Stimulated activated CD4-positive, alpha-beta T cell treated with anti-CD3 and anti-CD28 coated beads, Interleukin-2, amount 100 ng/mL, for 24 hours (primary cell): ENCODE measurements at places on chromosomes 12 and 14.

- no peak for DNase-seq
Measured at GRCh38 chr14:49881350-49882001, 11.4 kb upstream of the ARF6 start.

DNA sequence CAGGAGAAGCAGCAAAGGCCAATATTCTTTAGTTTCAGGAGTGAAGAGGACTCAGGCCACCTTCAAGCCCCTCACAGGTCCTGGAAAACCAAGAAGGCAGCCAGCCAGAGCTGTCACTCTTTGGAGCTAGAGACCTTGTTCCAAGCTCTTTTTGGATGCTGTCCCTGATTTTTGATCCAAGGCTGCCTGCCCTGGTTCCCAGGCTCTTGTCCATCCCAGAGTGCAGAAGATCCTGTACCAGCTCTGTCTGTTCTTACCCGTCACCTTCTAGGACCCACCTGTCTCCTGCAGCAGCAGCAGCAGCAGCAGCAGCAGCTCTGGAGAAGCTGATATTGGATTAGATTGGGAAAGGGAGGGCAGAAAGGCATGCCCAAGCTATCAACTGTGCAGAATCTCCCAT, 157.1 kb upstream of the NEDD1 start:
- no peak for DNase-seq

GRCh38 chr12:41264281-41264680, 76.2 kb downstream of the PDZRN4 start:
- DNase-seq, result no peak

GRCh38 chr12:45336331-45336730, 120.4 kb downstream of the ANO6 start:
- DNase-seq, result no peak

- DNase-seq, result no peak
Measured at GRCh38 chr12:66309606-66310005, 7.3 kb downstream of the HELB start.

- DNase-seq, result no peak
Measured at GRCh38 chr12:62817556-62818271, 117.2 kb downstream of the PPM1H start.

DNA sequence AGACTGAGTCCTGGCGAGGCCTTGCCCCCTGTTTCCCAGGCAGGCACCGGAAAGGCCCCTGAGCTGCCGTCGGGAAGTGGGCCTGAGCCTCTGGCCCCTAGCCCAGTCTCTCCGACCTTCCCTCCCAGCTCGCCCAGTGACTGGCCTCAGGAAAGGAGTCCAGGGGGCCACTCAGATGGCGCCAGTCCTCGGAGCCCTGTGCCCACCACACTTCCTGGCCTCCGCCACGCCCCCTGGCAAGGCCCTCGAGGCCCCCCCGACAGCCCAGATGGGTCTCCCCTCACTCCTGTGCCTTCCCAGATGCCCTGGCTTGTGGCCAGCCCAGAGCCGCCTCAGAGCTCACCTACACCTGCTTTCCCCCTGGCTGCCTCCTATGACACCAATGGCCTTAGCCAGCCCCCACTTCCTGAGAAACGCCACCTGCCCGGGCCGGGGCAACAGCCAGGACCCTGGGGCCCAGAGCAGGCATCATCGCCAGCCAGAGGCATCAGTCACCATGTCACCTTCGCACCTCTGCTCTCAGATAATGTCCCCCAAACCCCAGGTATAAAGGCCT, 10.9 kb downstream of the TNS2 start:
- no peak for DNase-seq

DNA sequence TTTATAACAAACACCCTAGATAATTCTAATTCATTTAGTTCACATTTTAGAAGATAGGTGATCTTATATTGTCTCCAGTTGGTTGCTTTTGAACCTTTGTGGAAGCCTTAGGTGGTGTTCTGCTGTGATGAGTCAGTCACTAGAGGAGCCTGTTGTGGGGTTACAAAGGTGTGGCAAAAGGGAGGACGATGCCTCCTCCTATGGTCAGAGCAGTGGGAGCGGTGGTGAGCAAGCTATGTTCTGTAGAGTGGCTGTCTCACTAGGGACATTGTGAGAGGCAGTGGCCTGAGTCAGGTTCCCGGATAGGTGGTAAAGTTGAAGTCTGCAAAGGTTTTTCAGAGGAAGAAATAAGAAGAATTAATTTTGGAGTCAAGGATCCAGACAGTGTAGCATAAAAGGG, 71.6 kb upstream of the USP44 start:
- DNase-seq, result no peak

DNA sequence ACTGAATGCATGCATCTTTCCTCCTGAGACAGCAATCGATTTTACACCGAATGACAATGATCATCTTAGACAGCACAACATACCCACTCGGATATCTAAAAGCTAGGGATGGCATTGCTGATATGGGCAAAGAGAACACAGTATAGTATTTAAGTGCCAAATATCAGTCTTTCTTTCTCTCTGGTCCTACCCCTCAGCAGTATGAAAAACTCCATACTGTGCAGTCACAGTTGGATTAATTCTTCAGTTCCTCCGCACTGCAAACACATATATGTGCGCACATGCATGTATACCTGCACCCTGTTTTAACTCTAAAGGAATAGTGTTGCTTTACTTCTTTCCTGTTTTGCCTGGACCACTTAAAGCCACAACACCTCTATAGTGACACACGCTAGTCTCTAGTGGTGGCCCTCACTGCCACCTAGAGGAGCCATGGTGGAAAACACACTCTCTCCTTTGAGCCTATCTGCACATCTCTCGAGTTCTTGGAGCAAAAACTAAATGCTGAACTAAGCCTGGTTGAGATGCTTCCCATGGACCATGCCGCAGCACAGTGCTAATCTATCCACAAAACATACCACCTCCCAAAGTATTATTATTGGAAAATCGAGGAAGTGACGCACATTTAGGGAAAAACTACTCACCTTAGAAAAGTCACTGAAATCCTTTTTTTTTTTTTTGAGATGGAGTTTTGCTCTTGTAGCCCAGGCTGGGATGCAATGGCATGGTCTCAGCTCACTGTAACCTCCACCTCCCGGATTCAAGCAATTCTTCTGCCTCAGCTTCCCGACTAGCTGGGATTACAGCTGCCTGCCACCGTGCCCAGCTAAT, 11.9 kb downstream of the TMEM52B start:
- DNase-seq, result peak; percentile 57

GRCh38 chr14:21003788-21004346, 4.8 kb downstream of the SLC39A2 start:
- no peak for DNase-seq

DNA sequence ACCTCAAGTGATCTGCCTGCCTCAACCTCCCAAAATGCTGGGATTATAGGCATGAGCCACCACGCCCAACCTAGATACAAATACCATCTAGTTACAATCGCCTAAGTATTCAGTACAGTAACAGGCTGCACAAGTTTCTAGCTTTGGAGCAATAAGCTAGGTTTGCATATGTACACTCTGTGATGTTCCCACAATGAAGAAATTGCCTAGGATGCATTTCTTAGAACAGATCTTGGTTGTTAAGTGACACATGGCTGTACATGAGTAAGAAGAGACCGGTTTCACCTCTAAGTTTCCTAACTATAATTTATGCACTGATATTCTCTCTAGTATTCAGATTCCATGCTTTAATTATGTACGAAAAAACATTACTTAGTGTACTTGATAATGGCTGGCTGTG, 5.4 kb upstream of the TUBA1C start:
- no peak for DNase-seq

DNA sequence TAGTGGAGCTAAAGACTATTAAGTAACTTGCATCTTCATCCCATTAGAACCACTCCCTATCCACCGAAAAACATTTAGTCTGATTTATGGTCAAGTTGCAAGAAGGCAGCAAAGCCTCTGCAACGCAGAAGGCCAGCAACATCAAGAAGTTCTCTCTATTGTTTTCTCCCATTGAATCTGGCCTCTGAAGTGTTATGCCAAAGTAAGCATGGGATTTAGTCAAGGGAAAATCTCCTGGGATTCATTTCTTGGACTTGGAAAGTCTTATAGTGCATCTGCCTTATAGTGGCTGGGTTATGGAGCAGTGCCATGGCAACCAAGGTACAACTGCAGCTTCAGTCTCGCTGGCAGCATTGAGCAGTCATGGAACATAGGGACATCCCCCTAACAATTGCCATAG, 87.7 kb upstream of the KRR1 start:
- DNase-seq, result no peak

GRCh38 chr12:48970702-48971334, 717 bp downstream of the WNT10B start:
- DNase-seq, result no peak

DNA sequence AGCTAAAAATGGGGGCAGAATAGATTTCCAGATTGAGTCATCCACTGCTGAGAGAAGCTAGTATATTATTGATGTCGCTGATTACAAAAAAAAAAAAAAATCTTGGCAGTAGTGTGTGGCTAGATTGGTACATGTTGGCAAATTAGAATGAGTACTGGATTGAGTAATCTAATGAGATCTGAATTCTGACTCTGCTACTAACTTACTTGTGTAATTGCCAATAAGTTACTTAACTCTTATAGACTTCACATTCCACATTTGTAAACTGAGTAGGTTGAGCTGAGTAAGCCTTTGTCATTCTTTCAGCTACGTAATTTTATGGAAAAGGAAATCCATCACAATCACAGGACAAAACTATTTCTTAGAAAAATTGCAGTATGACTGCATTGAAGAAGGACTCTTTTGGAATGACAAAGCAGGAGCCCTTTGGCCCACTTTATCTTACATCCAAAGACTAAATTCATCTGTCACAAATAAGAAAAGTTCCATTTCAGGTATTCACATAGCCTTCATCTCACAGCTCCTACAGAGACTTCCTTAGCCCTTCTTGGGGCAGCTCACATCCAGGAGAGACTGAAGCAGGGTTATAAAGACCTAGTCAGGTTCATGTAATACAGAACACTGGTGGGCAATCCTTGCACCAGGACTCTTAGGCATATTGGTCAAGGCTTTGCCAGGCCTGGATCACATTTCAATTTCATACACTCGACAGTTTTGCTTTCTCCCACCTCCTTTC, 197.3 kb upstream of the CPNE8 start:
- no peak for DNase-seq

GRCh38 chr14:93132472-93133065, 16.8 kb upstream of the ITPK1 start:
- no peak for DNase-seq

DNA sequence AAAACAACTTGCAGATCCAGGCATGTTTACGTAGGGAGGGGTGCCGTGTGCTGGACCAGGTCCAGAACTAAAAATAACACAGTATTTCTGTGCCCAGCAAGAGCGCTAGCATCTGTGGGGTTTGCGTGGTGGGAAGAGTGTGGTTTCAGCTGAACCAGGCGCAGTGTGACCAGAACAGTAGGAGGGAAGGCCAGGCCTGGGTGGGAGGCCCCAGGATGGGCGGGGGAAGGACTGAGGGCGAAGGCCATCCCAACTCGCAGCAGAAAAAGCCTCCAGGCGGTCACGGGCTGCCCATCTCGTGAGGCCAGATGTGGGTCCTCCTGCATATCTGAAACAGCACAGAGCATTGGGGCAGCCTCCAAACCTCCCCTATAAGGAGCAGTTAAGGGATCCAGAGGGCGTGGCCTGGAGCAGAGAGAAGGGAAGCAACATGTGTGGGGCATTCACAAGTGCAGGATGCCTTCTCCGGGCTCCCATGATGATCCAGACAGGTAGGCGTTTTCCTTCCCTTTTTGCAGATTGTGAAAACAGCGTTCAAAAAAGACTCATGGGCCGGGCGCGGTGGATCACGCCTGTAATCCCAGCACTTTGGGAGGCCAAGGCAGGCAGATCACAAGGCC, 17.8 kb upstream of the CD9 start:
- no peak for DNase-seq

- no peak for DNase-seq
Measured at GRCh38 chr12:109638735-109639134, 65.1 kb downstream of the MVK start.

GRCh38 chr12:84689638-84690037, 223.0 kb downstream of the SLC6A15 start:
- DNase-seq, result no peak

GRCh38 chr12:4379405-4379804, at the start of gene FGF23:
TSS of gene FGF23 (minus strand) at chr12:4379712. CDS start at chr12:4379582, 130 bp downstream.
- no peak for DNase-seq

DNA sequence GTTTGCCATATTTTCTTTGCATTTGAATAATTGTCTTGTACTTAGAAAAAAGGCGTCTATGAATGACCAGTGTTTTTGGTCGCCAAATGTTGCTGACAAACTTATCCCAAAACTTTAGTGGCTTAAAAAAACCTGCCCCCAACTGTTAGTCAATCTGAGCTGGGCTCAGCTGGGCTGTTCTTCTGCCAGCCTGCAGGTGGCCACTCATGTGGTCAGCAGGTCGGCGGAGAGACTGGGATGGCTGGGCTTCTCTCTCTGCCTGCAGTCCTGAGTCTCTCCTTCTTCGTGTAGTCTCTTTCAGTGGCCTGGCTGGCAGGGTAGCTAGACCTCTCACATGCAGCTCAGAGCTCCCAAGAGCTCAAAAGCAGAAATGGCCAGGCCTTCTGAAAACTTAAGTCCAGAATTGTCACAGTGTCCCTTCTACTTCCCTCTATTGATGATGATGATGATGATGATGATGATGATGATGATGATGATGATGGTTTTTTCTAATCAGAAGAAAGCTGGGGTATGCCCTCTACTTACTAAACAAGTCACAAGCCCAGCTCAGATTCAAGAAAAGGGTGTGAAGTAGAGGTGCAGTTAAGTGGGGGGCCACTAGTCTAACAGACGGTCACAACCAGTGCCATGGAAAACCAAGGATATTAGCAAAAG, 87.9 kb downstream of the PTPN11 start:
- no peak for DNase-seq

GRCh38 chr12:77968571-77968970, 137.9 kb downstream of the NAV3 start:
- no peak for DNase-seq

- DNase-seq, result no peak
Measured at GRCh38 chr12:90163975-90164374, 455.3 kb upstream of the ATP2B1 start.

DNA sequence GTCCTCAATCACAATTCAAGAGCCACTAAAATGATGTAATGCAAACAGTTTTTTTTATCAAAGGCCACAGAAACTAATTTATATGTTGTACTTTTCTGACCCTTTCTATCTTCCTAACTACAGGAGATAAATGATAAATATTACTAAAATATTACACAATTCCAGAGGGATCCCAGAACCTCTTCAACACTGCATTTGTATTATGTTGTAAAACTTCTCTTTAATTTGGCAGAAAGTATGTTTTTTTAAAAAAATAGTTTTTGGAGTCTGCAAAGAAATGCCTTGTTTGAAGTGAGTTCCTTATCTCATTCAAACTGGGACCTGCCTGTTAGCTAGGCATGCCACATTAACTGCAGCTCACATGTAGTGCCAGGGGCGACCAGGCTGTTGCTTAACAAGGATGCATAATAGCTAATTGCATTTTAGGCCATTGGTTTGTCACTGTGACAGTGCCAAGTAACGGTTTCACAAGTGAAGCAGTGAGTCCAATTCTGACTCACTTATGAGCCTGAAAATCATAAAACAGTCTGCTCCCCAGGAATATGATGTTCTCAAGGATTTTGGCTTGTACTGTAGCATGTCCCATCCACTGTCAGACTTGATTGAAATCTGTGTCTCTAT, 266.9 kb downstream of the KTN1 start:
- DNase-seq, result no peak

GRCh38 chr12:65885312-65885711, 61.0 kb downstream of the HMGA2 start:
- DNase-seq, result no peak

GRCh38 chr12:94133964-94134795, 14.2 kb upstream of the PLXNC1 start:
- DNase-seq, result no peak
